ENCODE measurements at places on chromosomes 5 and 9.

DNA sequence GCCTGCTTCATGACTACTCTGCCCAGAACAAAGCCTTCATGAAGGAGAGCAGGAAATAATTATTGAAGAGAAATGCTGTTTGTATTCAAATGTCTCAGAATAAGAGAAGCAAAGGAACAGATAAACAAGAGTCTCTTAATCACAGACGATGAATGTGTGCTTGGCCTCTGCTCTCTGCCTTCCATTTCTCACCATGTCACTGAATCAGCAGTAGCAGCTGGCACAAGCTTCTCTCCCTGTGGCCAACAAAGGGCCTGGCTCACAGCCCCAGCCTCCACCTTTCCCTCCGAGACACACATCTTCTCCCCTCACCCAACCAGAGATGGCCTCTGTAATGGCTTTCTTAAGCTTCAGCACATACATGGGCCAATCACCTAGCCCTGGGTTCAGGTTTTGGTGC is 128.1 kb upstream of the SLIT3 start:
- DNase-seq = no peak

GRCh38 chr9:81879501-81879916 is 48.7 kb upstream of the SPATA31D4 start:
- DNase-seq = no peak

- no peak for DNase-seq
These were observed 183.1 kb downstream of the GAS1 start for GRCh38 chr9:86764221-86764624.

GRCh38 chr5:142474431-142475094 is 149.7 kb upstream of the SPRY4 start:
- no peak for DNase-seq

GRCh38 chr9:85569988-85570387 is 171.8 kb downstream of the AGTPBP1 start:
- no peak for DNase-seq

DNA sequence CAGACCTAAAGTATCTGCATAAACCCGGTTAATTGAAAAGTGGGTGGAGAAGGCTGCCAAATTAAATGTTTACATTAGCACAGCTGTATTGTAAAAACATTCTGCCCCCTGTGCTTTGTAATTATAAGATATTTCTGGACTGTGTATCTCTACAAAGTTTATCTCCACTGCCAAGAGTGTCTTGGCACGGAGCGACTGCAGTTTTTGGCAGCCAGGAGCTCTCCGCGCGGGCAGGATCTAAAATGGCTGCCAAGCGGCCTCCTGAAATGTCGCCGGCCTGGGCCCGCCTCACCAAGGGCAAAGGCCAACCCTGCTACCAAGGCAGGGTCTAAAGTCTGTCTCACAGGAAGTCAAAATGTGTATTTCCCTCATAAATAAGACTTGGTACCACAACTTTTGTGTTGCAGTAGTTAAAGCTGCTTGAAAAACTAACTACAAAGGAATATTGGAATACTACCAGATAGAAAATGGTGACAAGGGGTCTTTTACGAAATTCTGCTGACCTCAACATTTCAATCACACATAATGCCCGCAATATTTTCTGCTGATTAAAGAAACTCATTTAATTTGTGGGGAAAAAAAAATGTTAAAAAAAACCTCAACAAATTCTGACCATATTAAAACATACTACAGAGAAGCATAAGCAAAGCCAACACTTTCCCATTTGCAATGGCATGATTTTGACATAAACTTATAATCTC is 110.4 kb downstream of the NFIB start:
- DNase-seq = peak; percentile 44

DNA sequence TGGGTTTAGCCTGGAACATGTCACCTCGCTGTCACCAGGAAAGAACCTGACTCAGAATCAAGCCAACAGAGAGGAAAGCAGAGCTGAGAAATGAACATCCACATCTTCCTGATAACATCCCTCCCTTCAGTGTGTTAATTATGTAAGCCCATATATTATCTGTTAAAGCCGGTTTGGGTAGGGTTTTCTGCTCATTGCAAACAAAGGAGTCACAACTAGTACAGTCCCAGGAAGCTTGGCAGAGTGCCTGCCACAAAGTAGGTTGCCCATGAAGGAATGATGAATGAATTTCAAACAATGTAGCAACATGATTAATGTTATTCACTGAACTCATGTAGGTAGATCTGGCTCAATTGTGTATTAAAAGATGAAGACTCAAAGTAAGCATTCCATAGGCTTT is 10.4 kb upstream of the PPARGC1B start:
- no peak for DNase-seq

DNA sequence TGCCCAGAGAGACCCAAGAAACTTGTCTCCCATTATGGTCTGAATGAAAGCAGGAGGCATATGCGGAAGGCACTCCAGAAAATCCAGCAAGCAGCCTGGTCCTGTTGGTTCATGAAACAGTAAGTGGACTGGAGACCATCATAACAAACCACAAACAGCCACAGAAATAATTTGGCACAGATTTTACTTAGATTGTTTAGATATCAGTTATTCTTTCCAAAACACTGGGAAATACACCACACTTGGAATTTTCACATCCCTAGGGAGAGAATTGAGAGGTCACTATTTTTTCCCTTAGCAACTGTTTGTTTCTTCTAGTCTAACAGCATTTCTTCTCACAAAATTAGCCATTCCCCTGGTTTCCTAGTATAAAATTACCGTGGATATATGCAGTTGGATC is 300.8 kb downstream of the OSTF1 start:
- no peak for DNase-seq

- no peak for DNase-seq
These were observed 8.7 kb downstream of the IGIP start for GRCh38 chr5:140134277-140134935.

- DNase-seq = no peak
These were observed 2.5 kb upstream of the TCF7 start for GRCh38 chr5:134111741-134112647.

DNA sequence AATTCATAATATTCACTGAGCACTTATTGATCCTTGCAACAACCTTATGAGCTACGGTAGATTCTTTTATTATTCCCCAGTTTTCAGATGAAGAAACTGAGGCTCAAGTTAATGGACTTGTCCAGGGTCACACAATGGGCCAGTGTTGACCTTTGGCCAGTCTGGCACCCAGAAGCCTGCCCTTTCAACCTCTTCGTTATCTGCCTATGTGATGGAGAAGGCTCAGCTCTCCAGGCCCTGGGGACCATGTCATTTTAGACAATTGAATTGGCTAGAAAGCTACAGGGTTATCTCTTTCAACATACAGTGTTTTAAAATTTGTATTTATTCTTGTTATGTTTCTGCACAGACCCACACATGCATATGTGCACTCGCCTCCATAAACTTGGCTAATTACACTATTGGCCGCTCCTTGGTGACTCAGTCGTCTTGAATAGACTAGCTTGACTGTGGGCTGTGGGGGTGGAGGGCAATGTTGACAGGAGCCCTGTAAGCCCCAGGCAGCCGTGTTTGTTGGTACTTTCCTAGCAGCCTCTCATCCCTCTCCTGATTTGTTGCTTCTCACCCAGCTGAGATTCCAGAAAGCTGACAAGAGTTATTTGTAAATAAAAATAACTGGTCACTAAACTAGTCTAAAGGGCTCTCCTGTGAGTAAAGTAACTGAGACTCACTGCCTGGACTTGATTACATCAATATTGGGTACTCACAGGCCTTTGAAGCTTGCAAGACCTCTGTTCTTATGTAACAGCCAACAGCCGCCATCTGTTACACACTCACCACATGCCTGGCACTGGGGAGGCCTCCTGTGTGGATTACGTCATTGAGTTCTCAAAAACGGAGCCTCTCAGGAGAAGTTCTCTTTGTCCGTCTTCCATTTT is 8.5 kb upstream of the ANGPTL2 start:
- DNase-seq = no peak

- no peak for DNase-seq
These were observed 59.3 kb downstream of the SLC22A5 start for GRCh38 chr5:132428484-132429462.

DNA sequence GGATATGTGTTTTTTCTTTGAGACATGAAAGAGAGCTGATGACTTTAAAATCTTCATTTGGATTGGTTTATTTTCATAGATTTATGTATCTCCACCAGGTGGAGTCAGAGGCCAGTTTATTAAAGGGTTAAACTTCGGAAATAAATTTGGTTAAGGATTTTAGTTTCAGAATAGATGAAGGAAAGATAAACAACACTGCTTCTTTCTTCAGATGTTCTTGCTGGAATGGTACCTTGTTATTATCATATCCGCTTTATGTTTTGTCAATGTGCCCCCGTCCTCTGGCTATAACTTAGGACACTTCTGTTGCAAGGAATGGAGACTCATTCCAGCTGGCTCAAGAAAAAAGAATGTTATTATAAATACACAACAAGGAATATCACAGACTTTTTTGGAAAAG is 81.2 kb downstream of the ALDH1A1 start:
- DNase-seq = no peak

GRCh38 chr5:598564-598890 is 13.6 kb upstream of the CEP72 start:
- no peak for DNase-seq

DNA sequence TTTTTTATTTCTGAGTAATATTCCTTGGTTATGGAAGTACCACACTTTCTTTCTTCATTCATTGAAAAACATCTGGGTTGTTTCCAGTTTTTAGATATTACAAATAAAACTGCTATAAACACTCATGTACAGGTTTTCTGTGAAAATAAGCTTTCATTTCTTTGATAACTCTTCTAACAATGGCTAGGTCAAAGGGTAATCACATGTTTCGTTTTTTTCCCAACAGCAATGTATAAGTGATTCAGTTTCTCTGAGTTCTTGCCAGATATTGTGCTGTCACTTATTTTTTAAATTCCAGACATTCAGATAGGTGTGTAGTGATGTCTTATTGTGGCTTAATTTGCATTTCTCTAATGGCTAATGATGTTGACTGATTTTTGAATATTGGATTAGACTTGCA is 16.7 kb upstream of the TNPO1 start:
- DNase-seq = no peak

DNA sequence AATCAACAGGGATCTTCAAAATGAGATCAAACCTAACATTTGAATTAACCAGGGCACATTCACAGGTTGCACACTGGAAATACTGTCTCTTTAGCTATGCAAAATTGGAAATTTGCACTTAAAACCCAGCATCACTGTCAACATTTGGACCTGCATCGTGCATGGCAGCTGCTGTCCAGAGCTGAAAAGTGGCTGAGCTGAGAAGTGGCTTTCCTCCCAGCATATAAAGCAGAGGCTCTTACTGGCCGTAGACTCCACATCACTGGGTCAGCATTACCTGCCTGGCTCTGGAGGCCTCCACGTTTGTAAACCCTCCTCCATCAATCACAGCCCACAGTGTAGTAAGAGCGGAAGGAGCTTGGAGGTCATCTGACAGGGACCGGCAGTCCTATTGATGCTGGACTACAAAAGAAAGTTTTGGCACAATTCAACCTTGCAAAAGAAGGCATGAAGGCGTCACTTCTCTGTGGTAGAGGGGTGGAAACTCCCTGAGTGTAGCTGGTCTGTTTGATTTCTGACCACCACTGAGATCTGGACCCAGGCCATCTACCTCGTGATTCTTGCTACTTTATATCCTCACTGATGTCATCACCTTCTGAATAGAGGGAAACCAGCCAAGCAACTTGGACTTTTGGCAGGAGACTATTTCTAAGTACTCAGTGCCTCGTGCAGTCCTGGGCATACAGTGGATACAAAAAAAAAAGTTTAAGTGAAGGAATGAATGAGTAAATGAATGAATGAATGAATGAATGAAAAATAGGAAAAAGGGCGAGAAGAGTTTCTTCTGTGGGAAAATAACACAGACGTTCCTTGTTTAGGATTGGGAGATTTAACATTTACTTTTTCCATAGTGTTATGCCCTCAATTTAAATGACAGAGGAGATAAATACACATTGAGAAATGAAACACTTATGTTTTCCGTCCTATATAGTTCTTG is 14.8 kb downstream of the RASEF start:
- no peak for DNase-seq

- DNase-seq = no peak
These were observed 48.8 kb upstream of the SLC25A51 start for GRCh38 chr9:37952731-37953130.

GRCh38 chr5:78335976-78336375 is 24.4 kb upstream of the SCAMP1 start:
- DNase-seq = no peak

DNA sequence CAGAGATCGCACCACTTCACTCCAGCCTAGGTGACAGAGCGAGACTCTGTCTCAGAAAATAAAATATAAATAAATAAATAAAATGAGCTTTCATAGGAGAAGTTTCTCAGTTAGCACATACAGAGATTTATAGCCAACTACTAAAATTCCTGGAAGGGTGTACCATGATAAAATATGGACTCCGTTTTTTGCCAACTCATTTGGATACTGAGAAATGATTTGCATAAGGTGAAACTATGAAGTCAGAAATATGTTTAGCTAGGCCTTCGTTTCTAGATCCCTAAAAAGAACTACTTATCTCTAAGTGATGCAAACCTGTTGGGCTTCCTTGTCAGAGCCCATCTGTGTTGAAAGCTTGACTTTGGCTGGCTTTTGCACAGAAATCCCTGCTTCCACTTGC is 56.9 kb upstream of the SLC1A1 start:
- DNase-seq = no peak

- no peak for DNase-seq
These were observed 160.2 kb upstream of the CDH6 start for GRCh38 chr5:31033295-31033694.

GRCh38 chr5:76529464-76530344 is 93.5 kb downstream of the F2RL2 start:
- DNase-seq = no peak

DNA sequence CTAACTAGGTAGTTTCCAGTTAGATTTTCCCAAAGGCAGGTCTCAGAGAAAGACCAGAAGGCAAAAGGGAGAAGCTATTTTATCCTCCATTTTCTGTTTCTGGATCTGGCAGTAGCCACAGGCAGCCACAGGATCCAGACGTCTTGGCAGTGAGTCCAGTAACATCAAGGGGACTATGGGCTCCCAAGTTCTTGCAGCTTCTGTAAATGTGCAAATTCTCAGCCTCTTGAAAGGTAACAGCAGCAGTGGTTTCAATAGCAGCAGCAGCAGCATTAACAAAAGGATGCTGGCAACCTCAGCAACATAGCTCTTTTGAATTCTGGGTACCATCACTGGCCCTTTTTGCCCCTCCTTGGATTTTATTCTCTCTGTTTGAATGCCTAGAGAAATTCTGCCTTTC is 27.1 kb upstream of the IL33 start:
- DNase-seq = no peak

DNA sequence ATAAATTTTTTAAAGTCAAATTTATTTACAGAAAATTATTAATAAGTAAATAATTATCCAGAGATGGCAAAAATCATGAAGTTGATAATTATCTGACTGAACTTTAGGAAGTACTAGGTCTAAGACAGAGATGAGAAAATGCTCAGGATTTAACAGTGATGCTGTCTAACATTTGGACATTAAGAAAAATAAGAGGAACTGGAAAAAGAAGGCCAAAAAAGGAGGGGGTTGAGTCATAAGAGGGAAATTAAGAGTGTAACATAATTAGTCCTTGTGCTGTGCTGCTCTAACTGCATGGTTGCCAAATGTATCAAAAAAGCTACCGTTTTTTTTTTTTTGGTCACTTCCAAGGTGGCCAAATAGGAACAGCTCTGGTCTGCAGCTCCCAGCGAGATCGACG is 35.4 kb upstream of the TUT7 start:
- no peak for DNase-seq
